ENCODE measurements at places on chromosomes 1 and 21. TPM values are rescaled to one million over a fixed set of nuclear protein-coding genes. Genes with fewer than 3 reads are reported as not detected.

ATP5PF gene
- 28.0 TPM for total RNA-seq

- no peak for DNase-seq
Observed at GRCh38 chr1:158020259-158020885, 26.9 kb downstream of the KIRREL1 start.

DNA sequence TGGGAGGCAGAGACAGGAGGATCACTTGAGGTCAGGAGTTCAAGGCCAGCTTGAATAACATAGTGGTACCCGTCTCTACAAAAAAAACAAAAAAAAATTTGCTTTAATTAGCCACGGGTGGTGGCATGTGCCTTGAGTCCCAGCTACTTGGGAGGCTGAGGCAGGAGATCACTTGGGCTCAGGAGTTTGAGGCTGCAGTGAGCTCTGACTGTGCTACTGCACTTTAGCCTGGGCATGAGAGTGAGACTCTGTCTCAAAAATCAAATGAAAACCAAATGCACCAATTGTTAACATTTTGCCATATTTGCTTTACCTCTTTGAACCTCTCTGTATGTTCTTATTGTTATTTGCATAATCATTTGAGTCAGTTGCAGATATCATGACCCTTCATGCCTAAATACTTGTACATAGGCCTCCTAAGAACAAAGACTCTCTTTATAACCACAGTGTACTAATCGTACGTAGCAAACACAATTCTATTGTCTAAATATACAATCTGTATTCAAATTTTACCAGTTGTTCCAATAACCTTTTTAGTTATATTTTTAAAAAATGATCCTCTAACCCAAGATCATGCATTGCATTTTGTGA is 8.5 kb upstream of the NID1 start:
- no peak for DNase-seq

- DNase-seq: no peak
Observed at GRCh38 chr1:161499099-161500039, 5.9 kb upstream of the FCGR2A start.

- DNase-seq: no peak
Observed at GRCh38 chr1:211148366-211148765, 14.4 kb upstream of the KCNH1 start.

All from fibroblast of villous mesenchyme (primary cell).